ENCODE measurements at places on chromosomes 3 and 15.

GRCh38 chr3:74921676-74922075 is 307.2 kb upstream of the CNTN3 start:
- DNase-seq: no peak

DNA sequence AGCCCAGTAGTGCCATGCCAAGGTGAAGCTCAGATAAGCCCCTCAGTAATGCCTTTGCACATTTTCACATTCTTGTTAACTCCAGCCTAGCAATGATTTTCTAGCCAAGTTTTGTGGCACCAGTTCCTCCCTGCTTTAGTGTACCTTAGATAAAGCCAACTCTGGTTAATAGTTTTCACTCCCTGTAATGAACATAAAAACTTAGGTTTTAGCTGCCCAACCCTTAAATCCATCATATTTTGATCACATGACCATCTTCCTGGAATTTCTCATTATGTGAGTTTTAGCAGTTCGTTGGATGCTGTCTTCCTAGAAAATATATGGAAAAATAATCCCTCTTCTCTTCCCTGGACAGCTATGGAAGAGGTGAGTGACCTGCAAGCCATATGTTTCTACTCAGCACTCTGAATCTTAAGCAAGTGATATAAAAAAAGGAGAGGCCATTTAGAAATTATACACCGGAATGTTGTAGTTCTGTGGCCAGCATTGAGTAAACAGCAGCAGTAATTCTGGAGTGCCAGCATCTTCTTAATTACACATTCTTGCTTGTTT is 62.2 kb upstream of the P2RY1 start:
- no peak for DNase-seq

GRCh38 chr3:169122416-169122815 is 541.1 kb downstream of the MECOM start:
- DNase-seq: no peak

GRCh38 chr3:48226939-48227338 is 3.6 kb downstream of the CAMP start:
- DNase-seq: no peak

GRCh38 chr3:105353485-105354161 is 13.1 kb upstream of the ALCAM start:
- no peak for DNase-seq

DNA sequence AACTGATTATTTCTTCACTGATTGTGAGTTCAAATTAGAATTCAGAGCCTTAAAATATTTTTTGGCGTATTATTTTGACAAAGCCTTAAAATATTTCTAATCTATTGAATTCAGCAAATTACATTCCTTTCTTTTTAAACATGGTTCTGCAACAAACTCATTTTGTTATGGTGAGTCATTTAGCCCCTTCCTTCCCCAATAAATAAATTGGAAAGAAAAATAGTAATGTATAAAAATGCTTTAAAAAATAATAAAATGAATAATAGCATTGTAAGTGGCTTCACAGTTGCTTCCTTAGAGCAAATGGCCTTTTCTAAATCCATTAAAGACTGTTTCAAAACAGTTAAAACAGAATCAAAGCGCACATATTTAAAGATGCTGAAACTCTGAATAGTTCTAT is 12.1 kb downstream of the CSNK1G1 start:
- DNase-seq: no peak

DNA sequence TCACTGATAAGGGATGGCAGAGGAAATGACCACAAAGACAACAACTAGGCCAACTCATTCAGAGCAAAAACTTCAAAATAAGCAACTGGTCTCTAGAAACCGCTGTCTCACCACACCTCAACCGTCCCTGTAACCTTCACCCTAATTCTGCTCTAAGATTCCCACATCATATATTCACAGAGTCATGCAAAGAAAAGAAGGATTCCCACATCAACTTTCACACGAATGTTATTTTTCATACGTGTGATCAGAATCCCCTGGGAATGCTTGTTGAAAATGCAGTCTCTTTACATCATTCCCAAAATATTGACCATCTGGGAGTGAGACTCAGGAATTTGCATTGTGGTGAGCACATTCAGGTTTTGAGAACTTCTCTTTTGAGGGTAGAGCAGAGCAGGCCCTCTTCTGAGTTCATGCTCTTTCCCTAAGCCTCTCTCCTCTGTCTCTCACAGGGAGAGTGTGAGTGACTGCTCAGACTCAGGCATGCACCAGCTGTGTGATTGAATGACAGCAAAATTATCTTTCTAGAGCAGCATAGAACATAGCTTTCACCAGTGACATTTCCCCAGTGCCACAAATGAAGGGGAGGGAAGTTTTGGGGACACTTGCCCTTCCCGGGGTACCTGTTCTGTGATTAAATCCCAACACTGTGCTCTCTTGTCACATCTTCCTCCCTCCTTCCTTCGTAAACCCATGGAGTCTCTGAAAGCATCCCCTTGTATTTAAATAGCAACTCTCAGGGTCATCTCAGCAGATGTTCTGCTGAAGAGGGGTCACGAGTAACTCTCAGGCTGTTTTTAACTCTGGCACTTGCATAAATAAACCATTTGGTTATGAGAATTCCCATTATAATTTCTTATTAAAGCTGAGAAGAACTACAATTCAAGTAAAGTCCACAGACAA is 170.9 kb downstream of the PLCL2 start:
- no peak for DNase-seq

DNA sequence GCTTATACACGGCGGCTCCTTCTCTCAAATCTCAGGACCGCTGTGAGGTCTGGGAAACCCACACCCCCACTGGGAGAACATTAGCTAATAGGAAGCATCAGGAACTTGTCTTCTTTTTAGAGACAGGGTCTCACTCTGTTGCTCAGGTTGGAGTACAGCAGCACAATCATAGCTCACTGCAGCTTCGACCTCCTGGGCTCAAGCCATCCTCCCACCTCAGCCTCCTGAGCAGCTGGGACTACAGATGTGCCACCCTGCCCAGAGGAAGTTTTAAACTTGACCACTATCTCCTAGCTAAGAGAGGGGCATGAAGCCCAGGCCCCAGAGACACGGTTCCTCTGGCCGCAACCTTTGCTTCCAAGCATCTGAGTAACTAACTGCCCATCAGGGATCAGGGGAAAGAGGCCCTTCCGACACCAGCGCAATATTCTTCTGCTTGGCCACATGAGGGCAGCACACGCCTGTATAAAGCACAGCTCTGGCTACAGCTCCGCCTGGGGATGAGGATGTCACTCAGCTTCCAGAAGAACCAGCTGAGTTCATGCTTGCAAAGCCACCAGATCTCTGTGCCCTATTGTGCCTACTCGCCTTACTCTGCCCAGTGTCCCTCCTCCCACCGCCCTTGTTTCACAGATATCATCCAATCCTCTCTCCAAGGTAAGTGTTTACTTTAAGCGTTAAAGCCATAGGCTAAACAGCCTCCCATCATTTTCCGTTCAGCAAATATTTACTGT is 57.6 kb upstream of the SLC6A11 start:
- no peak for DNase-seq

- DNase-seq: no peak
These were observed 1041.9 kb upstream of the NR2F2 start for GRCh38 chr15:95288626-95289025.

GRCh38 chr3:113002679-113003078 is 11.9 kb downstream of the GTPBP8 start:
- peak; percentile 20 for DNase-seq

- no peak for DNase-seq
These were observed 67.5 kb upstream of the SLC6A6 start for GRCh38 chr3:14334936-14335335.

DNA sequence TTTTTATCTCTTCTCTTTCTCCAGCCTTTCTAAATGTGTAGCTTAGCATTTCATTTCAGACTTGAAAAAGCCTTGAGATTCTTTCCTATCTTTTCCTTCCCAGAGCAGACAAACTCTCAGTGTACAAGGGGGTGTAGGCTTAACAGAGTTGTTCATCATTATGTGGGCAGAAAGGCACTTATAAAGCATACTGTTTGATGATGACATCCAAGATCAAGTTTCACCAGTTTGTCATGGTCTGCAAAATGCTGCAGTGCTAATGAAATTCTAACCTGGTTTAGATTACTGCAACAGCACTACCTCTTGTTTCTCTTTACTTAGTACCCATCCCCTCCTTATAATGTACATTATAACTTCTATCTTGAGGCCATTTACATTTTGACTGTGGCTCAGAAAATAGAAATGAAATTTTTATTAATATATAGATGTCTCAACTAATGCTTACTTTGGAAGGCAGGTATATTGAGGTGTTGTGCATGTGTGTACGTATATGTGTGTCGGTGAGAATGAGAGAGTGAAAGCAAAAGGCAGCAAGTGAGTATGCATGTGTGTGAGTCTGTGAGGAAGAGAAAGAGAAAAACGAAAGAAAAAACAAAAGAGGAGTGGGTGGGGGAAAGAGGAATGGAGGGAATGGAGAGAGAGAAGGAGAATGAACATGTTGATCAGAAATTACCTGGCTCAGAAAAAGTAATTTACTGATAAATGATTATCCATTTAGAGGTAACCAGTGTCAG is 1043.6 kb downstream of the TUSC7 start:
- no peak for DNase-seq

DNA sequence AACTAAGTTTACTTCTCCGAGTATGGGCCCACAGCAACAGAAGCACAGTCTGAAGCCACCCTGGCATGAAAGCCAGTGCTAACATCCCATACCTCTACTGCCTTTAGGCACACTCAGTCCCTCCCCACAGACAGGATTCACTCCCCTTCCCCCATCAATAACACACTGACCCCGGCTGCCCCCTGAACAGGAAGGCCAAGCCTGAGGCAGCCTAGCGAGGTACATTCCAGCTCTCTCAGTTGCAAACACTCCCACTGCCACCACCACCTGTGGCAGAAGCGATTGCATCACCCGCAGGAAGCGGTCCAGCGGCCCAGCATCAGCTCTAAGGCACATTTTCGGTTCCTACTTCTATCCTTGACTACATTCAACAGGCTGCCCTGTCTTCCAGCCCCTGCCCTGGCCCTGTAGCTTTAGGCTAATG is 7.0 kb upstream of the BMF start:
- peak; percentile 8 for DNase-seq

GRCh38 chr15:29844290-29844903 is 22.1 kb upstream of the TJP1 start:
- no peak for DNase-seq

- no peak for DNase-seq
These were observed 14.5 kb downstream of the RIOX2 start for GRCh38 chr3:97957617-97958311.

DNA sequence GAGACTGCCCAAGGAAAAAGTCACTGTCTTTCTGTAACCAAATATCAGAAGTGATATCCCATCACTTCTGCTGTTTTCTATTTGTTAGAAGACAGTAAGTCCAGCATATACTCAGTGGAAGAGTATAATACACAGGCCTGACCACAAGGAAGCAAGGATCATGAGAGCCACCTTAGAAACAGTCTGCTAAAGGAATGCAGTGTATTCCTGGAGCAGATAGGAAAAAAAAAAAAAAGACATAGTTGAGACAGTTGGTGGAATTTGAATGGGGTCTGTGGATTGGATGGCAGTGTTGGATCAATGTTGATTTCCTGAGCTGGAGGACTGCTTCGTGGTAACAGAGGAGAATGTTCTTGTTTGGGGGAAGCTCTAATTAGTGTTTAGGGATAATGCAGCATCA is 26.5 kb upstream of the FBXL2 start:
- DNase-seq: no peak

GRCh38 chr15:39889601-39890000 is 30.5 kb downstream of the GPR176 start:
- no peak for DNase-seq

GRCh38 chr15:95303713-95304112 is 1026.8 kb upstream of the NR2F2 start:
- DNase-seq: no peak

- DNase-seq: no peak
These were observed 47.1 kb downstream of the CHD2 start for GRCh38 chr15:92947071-92947730.

GRCh38 chr3:133701435-133702358 is 40.0 kb upstream of the TOPBP1 start:
- DNase-seq: no peak

DNA sequence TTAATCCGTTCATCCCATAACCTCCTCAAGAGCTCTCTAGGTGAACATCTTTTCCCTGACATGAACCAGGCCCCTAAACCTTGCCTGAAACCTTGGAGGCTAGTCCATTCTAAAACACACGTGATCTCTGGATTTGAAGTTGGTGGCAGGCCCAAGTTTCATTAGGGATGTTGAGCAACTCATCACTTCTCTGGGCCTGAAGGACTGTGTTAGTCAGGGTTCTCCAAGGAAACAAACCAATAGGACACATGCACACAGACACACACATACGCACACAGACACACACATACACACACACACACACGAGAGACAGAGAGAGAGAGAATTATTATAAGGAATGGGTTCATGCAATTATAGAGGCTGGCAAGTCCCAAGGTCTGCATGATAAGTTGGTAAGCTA is 31.9 kb downstream of the ACAN start:
- DNase-seq: no peak
